ENCODE measurements at places on chromosomes 16 and 17.

- no peak for DNase-seq
Measured at GRCh38 chr17:66138120-66138519, 53.8 kb downstream of the CEP112 start.

DNA sequence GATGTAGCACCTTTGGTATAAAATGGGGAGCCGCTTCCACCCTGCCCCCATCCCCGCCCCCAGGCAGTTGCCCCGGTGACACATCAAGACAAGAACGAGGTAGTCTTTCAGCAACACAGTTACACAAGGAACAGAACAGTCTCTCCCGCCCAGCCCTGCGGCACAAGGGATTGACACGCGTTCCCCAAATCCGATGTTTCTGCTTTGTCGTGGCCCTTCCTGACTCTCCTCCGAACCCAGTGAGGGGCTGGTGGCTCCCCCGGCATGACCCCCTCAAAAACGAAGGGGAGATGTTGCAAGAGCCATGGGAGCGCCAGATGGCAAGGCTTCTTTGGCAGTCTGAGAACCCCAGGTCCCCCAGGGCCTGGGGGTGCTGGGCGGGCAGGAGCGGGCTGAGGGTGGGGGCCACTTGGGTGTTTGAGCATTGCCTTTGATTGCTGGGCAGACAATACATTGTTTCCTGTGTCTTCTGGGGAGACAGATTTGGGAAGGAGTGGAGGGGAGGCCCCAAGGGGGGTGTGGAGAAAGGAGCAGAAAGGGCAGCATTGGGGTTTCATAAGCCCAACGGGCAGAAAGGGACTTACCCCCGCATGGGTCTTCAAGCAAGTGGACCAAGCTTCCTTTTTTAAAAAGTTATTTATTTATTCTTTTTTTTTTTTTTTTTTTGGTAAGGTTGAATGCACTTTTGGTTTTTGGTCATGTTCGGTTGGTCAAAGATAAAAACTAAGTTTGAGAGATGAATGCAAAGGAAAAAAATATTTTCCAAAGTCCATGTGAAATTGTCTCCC, 16.6 kb downstream of the COL1A1 start:
- DNase-seq: no peak

DNA sequence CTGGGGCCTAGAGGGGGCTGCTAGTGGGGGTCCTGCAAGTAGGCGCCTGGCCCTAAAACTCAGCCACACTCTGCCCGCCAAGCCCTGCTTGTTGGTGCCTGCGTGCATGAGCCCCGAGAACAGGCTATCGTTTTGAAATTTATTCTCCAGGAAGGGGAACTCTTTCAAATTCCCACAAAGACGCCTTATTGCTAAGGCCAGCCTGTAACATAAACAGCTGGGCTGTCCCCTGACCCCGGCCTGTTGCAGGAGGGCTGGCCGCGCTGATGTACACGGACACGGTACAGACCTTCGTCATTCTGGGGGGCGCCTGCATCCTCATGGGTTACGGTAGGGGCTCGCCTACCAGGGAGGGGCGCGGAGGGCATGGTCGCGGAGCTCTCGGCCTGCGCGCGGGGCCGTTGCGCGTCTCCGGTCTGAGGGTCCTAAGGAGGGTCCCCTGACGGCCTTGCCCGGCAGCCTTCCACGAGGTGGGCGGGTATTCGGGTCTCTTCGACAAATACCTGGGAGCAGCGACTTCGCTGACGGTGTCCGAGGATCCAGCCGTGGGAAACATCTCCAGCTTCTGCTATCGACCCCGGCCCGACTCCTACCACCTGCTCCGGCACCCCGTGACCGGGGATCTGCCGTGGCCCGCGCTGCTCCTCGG, 4.3 kb downstream of the SLC5A2 start:
- no peak for DNase-seq

DNA sequence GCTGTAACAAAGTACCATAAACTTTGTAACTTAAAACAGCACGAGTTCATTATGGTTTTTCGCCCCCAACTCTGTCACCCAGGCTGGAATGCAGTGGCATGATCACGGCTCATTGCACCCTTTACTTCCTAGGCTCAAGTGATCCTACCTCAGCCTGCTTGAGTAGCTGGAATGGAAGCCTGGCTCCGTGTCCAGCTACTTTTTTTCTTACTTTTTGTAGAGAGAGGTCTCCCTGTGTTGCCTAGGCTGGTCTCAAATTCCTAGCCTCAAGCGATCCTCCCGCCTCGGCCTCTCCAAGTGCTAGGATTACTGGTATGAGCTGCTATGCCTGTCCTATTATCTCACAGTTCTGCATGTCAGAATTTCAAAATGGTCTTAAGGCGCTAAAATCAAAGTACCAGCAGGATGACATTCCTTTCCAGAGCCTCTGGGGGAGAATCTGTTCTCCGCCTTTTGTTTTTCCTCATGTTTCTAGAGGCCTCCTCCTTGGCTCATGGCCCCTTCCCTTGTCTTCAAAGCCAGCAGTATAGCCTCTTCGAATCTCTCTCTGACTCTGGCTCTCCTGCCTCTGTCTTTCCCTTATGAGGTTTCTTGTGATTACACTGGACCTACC, 10.1 kb upstream of the PRM1 start:
- DNase-seq: no peak

GRCh38 chr16:21277927-21278706, at the start of gene CRYM:
Gene CRYM (minus strand): TSS chr16:21278290. CDS start chr16:21278251, 39 bp downstream.
- DNase-seq: peak; percentile 35

DNA sequence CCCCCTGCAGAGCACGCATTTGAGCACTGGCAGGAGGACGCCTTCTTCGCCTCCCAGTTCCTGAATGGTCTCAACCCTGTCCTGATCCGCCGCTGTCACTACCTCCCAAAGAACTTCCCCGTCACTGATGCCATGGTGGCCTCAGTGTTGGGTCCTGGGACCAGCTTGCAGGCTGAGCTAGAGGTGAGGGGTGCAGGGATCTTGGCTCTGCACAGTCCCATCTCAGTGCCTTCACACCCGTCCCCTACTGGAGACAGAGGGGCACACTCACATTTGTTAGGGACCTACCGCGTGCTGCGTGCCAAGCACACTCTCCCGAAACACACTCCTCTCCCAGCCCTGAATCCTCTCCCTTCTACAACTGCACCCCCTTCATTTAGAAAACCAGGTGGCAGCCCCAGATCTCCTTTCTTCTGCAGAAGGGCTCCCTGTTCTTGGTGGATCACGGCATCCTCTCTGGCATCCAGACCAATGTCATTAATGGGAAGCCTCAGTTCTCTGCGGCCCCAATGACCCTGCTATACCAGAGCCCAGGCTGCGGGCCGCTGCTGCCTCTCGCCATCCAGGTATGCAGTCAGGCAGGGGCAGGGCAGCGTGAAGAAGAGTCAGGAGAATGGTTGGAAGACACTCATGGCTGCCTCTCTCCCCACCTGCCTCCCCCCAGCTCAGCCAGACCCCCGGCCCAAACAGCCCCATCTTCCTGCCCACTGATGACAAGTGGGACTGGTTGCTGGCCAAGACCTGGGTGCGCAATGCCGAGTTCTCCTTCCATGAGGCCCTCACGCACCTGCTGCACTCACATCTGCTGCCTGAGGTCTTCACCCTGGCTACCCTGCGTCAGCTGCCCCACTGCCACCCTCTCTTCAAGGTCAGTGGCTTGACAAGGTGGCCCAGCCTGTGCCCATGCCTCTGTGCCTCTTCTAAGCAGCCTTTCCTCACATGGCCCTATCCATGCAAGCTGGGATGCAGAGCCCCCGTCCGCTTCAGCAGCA, 6.3 kb downstream of the ALOX15B start:
- no peak for DNase-seq

DNA sequence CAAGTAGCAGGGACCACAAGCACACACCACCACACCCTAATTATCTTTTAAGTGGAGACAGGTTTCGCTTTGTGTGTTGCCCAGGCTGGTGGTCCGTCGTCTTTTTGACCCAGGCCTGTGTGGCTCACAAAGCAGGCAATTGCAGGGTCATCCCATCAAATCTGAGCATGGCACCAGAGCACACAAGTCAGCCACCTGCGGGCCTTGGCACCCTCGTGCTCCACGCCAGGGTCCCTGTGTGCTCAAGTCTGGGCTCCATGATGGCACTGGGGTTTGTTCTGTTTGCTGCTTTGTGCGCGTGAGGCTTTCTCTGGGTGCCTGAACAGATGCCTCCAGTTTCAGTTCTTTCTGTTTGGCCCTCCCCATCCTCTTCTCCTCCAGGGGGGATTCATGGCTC, 2.4 kb upstream of the CAPN15 start:
- DNase-seq: no peak

DNA sequence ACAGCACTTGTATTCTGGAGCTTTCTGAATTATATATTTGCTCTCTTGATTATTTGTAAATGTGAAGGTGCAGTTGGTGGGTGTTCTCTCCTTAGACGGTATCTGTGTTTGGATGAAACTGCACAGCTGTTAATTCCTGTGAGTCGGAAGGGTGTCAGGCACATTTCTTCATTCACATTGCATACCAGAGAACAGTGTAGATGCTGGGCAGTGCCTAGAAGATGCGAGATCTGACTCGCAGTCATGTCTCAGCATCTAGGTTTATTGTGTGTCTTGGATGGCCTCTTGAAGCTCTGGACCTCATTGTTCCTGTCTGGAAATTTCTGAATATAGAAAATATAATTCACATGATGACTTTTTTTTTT, 61.2 kb downstream of the CLEC16A start:
- DNase-seq: no peak

GRCh38 chr17:44502598-44503146, 534 bp downstream of the GPATCH8 start:
- DNase-seq: no peak

DNA sequence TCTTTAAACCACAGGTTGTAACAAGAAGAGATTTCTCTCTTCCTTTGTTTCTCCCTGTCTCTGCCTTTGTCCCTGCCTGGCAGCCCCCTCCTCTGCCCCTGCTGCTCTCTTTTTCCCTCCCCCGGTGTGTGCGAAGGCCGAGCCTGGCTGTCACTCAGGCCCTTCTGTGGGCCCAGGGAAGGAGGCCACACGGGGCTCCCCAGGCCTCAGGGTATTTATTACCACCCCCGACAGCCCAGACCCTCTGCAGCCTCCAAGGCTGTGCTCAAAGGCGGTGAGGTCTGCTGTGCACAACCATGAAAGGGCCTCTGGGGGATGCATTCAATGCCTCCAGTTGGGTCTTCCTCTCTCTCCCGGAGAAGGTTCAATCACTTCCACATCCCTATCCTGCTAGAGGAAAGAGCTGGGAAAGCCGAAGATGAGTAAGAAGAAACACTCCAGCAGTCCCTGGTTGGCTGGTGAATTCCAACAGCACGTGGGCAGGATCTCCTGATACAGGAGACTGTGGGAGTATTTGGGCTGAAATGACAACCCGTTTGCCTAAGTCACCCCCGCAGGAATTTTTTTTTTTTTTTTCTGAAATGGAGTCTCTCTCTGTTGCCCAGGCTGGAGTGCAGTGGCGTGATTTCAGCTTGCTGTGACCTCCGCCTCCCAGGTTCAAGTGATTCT, 34.2 kb downstream of the ZNF423 start:
- no peak for DNase-seq

- no peak for DNase-seq
Measured at GRCh38 chr16:84043486-84044117, 1.0 kb upstream of the SLC38A8 start.

DNA sequence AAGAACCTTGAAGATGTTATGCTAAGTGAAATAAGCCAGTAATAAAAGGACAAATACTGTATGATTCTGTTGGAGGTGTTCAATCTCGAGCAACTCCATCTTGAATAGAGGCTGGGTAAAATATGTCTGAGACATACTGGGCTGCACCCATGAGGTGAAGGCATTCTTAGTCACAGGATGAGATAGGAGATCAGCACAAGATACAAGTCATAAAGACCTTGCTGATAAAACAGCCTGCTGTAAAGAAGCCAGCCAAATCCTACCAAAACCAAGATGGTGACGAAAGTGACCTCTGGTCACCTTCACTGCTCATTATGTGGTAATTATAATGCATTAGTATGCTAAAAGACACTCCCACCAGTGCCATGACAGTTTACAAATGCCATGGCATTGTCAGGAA, 98.1 kb downstream of the RGS9 start:
- no peak for DNase-seq

DNA sequence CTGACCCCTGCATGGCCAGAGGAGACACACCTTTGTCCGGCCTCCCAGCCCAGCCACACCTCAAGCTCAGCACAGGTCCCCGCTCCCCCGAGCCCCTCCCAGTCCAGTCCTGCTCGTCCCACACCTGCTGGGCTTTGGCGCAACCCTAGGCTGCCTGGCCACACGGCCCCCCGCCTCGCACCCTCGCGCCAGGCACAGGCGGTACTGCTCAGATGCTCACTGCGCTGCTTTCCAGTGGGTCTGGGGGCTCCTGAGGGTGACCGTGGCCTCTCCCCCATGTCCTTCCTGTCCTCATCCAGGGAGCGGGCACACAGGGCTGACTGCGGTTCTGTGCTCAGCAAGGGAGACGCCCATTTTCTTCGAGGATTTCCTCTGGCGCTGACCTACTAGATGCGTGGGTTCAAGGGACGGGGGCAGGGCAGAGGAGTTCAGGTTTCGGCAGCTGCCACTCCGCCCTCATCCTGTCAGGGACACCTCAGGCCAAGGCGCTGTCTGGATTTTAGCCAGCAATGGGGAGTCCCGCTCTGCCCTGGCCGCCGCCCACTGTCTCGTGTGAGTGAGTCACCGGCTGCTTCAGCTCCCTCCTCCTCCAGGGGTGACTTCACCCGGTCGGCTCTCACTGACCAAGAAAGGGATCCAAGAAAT, 118.0 kb upstream of the ZNF469 start:
- DNase-seq: peak; percentile 73

GRCh38 chr16:20300312-20301097, 26.8 kb downstream of the GP2 start:
- peak; percentile 42 for DNase-seq

DNA sequence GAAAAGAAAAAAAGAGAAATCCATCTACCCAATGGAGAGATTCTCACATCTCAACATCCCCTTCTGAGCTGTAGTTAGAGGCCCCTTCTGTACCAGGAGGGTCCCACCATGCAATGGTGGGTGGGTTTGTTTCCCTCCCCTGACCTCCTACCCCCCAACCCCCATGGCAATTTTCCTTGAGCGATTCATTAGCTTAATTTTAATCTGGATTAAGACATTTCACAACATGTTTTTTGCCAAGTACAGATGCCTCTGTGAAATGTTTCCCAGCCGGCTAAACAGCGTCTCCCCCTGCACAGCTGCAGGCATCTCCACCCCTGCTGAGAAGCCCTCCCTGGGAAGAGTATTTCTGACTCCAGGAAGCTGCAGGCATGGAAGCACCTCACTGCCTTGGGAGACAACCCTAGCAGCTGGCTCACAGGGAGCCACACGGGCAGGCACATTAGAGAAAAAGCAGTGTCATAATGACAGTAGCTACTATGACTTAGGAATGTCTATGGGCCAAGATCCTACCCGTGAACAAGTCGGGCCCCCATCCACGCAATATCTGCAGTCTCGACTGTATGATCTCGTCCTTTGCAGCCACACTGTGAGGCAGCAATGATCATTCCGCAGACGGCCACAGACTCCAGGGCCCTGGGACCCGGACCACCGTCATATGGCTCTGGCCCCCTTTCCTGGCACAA, 117.3 kb downstream of the ADCY9 start:
- DNase-seq: no peak

GRCh38 chr17:76276069-76276431, 10.9 kb downstream of the UBALD2 start:
- no peak for DNase-seq

DNA sequence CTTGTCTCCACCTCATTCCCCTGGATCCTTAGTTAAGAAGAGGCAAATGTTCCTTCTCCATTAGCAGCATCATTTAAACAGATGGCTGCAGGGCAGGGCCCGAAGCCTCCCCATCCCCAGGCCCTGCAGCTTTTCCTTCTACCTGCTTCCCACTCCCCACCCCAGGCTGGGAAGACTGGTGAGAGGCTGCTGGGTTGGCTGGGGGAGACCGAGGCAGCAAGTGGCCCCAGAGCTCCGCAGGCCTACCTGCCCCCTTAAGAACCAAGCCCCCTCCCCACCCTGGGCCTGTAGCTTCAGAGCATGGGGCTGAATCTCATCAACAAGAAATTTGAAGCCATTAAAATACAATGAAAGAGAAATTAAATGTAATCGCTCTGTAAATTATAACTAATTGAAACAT, 22.1 kb upstream of the RPL38 start:
- DNase-seq: no peak

Data from HTR-8/SVneo (cell line).